Cardiac fibroblast (primary cell): ENCODE measurements at places on chromosomes 16 and 17.

DNA sequence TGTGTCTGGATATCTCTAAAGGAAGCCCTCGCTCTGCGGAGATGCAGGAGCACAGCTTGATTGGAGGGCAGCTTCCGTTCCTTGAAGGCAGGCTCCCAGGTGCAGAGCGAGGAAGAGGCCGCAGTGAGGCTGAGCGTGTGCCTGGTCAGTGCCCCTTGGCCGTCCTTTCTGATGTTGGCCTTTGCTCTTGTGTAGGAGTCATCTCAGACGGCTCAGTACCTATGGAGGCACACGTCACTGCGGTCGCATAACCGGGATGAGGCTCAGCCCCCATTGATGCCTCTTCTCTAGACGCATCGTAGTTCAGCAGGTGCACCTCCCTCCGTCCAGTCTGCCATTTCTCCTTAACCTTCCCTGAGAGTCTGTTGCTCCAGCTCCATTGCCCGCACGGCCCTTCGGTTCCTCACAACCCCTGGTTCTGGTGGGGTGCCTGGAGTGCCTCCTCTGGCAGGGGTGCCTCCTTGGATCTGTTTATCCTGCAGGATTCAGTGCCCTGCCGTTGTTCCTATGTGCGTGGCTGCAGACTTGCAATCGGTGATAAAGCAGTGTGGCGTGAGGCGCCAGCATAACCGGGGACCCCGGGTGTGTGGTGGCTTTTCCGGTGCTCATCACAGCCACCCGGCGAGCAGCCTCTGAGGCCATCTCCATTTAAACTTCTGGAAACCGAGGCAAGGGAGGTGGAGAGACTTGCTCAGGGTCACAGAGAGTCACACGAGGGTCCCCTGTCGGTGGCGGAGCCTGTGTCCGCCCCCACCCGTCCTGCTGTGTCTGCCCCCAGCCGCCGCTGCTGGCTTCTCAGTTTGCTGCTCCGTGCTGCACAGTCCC, 188.8 kb upstream of the CHMP6 start:
- DNase-seq, result no peak

- DNase-seq, result peak; percentile 96
Observed at GRCh38 chr17:45341533-45342158, 24.8 kb upstream of the MAP3K14 start.

DNA sequence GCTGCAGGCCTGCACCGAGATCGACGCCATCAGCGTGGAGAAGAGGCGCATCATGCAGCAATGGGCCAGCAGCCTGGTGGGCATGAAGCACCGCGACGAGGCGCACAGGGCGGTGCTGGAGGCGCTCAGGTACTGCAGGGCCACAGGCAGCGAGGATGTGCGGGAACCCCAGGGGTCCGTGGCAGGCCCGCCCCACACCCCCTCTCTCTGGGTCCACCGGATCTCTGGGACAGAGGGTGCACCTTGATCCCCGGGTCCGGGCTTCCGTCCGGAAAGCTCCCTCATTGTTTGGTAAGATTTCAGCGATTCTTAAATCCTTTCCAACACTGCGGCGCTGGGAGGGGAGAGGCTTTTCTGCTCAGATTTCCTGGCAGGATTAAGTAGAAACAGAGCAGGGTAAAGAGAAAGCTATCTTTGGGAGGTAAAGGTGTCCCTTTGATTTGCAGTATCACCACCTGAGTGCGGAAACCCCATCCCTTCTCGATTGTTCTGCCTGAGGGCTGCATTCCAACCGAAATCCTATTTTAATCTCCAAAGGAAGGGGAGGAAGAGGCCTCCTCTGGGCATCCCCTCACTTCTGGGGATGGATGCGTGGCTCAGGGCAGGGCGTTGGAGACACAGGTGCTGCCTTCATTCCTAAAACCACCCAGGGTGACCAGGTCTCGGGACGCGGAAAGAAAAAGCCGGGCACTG, 29.2 kb downstream of the CCDC40 start:
- DNase-seq, result no peak

- DNase-seq, result no peak
Observed at GRCh38 chr17:73261952-73262675, 434 bp upstream of the CPSF4L start.

DNA sequence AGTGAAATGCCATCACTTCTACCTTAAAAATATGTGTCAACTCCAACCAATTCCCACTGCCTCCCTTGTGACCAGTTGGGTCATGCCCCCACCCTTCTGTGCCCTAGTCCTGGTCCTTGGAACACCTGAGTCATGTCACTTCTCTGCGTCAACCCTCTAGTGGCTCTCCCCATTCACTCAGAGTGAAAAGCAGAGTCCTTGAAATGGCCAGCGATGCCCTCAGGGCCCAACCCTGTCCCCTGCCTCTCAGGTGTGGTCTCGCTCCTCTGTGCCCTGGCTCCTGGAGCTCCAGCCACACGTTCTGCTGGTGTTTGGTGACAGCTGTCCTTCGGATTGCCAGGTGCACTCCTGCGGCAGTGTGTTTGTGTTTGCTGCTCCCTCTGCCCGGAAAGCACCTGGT, 89.2 kb downstream of the SPECC1 start:
- no peak for DNase-seq

DNA sequence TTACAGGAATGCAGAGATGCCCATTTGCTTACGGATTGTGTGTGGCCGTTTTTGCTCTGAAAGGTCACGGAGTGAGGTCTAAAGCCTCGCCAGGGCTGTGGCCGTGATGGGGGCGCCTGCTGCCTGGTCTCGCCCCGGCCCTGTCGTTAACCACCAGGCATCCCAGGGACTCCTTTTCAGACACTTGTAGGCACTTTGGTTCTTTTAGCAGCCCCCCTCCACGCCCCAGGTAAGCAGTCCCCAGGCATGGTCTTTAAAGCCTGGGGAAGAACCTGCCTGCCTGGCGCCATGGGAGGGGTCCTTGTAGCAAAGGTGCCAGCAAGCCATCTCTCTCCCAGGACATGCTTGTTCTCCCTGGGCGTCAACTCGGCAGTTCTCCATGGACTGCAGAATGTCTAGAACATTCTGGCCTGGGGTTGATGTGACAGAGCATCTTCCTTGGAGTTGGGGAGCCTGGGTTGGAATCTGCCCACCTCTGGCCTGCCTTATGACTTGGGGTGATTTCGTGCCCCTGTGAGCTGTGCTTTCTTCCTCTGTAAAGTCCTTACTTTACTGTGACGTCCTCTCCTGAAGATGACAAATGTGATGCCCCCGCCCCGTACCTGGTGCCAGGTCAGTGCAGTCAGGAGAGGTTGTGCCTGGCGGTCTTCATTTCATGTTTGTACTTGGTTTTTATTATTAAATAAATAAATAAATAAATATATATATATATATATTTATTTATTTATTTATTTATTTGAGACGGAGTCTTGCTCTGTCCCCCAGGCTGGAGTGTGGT, 5.4 kb downstream of the KCTD5 start:
- no peak for DNase-seq

DNA sequence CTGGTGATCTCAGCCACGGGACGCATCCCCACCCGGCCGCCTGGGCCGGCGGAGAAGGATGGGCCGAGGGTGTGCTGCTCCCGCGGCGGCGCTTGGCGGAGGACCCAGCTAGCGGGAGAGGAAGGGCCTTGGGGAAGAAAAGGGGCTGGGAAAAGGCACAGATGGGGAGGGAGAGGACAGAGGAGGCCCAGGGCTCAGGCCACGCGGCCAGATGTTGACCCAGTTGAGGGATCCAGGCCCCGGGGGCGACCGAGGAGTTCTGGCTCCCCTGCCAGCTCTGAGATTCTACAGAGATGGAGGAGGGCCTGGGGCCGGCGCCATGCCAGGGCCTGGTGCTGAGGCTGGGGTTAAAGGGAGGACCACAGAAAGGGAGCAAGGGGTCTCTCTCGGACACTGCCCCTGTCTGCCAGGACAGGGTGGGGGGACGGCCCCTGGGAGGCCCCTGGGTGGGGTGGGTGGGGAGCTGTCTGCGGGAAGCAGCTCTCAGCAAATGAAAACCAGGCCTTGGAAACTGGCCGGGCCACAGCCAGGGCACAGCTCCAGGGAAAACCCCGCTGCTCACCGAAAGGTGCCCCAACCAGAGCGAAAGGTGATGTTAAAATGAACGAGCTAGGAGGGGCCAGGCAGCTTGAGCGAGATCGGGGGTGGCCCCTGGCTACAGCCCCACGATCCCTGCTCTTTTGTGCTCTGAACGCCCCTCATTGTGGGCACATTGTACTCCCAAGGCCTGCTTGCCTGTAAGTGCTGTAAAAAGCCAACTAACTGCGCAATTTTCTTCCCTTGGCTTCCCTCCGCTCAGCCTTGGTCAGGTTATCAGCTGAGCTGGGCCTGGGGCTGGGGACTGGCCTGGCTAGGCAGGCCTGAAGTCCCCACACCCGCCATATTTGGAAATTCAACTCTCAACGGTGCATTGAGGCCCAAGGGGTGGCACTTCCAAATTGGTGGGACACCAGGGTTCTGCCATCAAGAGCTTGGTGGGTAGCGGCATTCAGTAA, 191.4 kb downstream of the ZNF423 start:
- DNase-seq, result peak; percentile 30

GRCh38 chr16:86321491-86321890, 188.8 kb upstream of the FOXF1 start:
- DNase-seq, result no peak

GRCh38 chr17:77316191-77316641, 175.4 kb downstream of the SEC14L1 start:
- peak; percentile 76 for DNase-seq

GRCh38 chr17:43669971-43670644, 8.4 kb upstream of the MEOX1 start:
- DNase-seq, result no peak

GRCh38 chr16:66478733-66479511, 51.8 kb downstream of the BEAN1 start:
- DNase-seq, result peak; percentile 59

DNA sequence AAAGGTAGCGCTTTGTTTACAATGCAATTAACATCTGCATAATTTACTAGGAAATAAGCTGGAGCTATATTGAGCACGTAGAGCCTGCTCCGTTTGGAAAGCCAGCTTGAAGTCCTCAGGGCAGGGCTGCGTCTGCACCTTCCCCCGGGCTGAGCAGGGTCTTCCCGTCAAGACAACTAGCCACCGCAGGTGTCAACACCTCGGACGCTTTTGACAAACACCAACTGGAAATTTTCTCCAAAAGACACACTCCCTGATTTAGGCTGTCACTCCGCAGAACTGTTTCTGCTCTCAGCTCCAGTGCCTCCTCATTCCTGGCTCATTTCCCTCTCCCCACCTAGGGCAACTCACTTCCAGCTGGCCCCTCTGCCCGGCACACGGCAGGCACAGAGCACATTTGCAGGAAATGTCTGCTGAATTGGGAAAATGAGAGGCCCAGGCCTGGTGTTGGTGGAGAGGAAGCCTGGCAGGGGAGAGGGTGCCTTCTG, 170.3 kb downstream of the MAF start:
- no peak for DNase-seq

DNA sequence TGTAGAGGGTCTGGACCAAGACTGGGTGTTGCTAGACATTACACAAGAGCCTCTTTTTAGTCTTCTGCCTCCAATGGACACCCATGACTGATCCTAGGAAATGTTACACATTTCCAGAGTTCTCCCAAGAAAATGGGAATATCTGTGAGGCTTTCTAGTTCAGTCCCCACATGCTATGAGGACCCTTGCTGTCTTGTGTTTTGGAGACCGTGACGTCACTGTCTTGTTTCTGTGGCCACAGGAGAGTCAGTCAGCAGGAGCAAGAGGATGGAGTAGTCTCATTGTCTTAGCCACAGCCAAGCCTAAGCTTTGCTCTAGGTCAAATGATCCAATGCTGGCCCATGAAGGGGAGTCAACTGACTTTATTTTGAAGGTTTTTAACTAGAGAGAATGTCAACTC, 820.1 kb upstream of the RBFOX1 start:
- no peak for DNase-seq

DNA sequence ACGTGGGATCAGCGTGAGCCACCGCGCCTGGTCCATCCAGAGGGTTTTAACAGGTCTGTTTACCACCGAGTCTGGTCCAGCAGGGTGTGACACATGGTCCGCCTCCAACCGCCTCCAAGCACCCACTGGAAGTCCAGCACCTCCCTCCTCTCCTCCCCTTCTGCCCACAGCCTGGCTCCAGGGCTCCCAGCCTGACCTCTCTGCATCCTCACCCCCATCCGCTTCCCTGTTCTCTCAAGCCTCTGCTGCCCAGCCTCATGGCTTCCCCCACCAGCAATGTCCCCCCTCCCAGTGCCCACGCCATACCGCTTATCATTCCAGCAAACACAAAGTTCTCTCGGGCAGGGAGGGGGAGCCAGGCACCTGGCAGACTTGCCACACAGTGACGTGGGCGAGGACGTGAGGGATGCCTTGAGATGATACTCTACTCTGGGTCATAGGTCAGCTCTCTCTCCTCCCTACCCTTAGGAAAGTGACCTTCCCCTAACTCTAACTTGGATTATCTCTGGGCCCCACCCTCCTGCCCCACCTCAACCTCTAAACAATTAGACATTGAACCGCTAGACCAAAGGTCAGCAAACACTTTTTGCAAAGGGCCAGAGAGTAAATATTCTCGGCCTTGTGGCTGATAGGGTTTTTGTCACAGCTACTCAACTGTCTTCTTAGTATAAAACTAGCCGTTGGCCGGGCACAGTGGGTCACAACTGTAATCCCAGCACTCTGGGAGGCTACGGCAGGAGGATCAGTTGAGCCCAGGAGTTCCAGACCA, 23.1 kb downstream of the CDC42EP4 start:
- no peak for DNase-seq

DNA sequence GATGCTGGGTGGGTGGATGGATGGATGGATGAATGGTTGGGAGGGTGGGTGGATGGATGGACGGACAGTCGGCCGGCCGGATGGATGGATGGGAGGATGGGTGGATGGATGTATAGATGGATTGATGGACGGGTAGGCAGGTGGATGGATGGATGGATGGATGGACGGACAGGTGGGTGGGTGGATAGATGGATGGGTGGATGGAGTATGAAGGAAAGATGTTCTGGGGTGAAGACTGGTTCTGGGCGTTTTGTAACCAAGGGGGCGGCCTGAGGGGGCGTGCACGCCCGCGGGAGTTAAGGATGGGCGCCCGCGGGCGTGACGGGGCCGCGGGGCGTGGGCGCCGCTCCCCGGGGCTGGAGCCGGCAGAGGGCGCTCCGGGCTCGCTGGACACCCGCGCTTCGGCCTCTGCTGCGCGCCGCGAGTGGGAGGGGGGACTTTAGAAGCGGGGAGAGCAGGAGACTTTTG, at the start of gene NECAB2:
Gene NECAB2 (plus strand): TSS at position 407 of the 468 bp plus-strand sequence. CDS start 405 bp downstream, outside the sequence.
- DNase-seq, result peak; percentile 14

GRCh38 chr16:1990351-1991134, 773 bp downstream of the SYNGR3 start:
- no peak for DNase-seq

GRCh38 chr16:3158510-3159314, 23.9 kb downstream of the ZNF213 start:
- peak; percentile 91 for DNase-seq
